M059J (cell line): ENCODE measurements at places on chromosomes 2 and 18. TPM values are rescaled to one million over a fixed set of nuclear protein-coding genes. Genes with fewer than 3 reads are reported as not detected.

The TTC32 gene
- 2.4 and 7.4 TPM in 2 replicates for total RNA-seq

The TRIB2 gene
- total RNA-seq: 22.3 and 25.2 TPM in 2 replicates

The FEV gene
- not detected in 2 replicates for total RNA-seq

DNA sequence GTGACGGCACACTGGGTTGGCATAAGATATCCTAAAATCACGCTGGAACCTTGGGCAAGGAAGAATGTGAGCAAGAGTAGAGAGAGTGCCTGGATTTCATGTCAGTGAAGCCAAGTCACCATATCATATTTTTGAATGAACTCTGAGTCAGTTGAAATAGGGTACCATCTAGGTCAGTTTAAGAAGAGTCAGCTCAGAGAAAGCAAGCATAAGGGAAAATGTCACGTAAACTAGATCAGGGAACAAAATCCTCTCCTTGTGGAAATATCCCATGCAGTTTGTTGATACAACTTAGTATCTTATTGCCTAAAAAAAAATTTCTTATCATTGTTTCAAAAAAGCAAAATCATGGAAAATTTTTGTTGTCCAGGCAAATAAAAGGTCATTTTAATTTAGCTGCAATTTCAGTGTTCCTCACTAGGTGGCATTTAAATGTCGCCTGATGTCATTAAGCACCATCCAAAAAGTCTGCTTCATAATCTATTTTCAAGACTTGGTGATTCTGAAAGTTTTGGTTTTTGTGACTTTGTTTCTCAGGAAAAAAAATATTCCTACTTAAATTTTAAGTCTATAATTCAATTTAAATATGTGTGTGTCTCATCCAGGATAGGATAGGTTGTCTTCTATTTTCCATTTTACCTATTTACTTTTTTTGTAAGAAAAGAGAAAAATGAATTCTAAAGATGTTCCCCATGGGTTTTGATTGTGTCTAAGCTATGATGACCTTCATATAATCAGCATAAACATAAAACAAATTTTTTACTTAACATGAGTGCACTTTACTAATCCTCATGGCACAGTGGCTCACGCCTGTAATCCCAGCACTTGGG lies 19.6 kb downstream of the RSAD2 start:
- DNase-seq: peak; percentile 44

GRCh38 chr2:169438466-169439072 lies 40.7 kb upstream of the BBS5 start:
- DNase-seq: no peak

- DNase-seq: no peak
Measured at GRCh38 chr2:180145163-180145562, 138.1 kb upstream of the CWC22 start.

DNA sequence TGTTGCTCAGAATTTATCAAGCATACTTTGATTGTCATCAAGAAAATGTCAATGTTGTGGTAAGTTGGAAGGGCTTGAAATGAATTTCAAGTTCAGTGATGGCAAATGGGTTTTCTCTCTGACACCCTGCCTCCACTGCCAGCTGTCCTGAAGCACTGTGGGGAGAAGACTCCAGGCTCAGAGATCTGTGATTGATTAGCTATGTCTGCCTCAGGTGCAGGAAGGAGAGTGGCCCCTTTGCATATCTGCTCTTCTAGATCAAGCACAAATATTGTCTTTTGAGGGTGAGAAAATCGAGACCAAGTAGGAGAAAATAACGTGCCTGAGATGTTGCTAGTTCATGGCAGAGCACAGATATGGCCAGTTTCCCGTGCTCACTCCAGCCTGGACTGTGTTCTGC lies 178.8 kb upstream of the GLI2 start:
- no peak for DNase-seq

DNA sequence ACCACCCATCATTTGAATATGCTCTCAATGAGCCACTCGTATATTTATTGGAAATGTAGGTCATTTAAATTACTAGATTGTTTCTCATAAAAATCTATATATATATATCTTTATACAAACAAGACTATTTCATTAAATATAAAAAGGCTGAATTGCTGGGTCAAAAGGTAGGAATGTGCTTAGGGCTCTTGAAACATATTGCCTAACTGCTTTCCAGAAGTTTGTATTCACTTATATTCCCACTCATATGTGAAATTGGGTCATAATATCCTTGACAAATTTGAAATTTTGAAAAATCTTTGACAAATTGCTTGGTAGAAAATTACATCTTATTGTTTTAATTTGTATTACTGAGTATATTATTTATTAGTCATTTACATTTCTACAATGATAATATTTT lies 999.8 kb upstream of the CDH2 start:
- no peak for DNase-seq

GRCh38 chr18:79556829-79557585 lies 122.6 kb upstream of the CTDP1 start:
- DNase-seq: no peak

DNA sequence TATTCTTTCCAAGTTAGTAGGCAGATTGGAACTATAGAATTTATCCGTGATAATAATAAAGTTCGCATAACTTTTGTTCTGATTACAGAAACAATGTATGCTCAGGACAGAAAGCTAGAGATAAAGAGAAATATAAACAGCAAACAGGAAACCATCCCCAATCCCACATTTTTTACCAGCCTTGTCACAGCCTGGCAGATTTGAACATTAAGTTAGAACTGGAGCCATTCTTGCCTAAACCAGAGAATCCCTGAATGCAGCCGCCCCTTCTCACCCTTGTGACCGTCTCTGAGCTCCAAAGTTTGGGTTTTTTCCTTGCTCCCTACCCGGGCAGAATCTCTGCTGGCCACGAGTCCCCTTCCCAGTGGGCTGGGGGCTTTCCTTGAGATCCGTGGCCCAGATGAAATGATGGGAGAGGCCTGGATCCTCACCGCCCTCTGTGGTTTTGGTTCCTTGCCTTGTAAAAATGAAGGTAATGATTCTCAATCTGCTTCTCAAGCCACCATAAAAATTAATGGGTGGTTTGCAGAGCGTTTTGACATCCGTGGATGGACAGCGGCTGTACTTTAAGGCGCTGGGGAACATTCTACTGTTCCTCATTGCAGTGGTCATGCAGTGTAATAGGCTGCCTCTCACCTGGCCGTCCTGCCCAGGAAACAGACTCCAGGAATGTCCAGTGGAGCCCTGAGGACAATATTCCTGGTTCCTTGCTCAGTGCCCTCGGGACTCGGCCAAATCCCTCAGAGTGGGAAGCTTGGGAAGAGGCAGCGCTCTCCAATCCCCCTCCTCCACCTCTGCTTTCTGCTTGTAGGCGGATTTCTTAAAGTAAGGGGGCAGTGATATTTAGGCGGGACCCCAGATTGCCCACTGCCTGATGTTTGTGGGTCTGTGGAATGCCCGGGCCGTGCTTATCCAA lies 1.6 kb downstream of the SH3BP4 start:
- peak; percentile 63 for DNase-seq

DNA sequence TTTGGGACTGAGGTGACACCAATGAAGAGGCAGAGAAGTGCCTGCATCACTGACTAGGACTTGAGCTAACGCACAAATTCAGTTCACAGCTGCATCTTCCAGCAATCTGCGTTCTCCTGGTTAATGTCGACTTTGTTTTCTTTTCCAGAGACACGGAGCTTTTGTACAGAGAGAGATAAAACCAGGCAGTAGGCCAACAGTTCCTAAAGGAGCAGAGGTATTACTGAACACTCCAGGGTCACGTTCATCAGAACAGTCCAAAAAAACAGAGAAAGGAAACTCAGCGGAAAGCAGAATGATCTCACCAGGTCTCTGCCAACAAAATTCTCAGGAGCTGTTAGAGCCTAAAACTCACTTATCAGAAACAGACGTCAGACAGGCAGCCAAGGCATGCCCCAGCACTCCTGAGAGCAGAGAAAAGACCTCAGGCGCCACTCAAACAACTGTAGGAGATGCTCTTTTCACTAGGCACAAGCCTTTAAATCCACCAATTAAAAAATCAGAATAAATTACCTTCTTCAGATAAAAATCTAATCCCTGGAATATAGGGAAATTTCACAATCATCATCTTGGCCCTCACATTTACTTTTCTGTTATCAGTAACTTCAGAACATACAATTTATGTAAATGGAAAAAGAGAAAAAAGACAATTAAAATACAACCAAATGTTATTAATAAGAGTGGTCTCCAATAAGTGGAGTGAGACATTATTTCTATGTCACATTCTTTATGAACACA lies 95.9 kb upstream of the SPTBN1 start:
- peak; percentile 55 for DNase-seq

DNA sequence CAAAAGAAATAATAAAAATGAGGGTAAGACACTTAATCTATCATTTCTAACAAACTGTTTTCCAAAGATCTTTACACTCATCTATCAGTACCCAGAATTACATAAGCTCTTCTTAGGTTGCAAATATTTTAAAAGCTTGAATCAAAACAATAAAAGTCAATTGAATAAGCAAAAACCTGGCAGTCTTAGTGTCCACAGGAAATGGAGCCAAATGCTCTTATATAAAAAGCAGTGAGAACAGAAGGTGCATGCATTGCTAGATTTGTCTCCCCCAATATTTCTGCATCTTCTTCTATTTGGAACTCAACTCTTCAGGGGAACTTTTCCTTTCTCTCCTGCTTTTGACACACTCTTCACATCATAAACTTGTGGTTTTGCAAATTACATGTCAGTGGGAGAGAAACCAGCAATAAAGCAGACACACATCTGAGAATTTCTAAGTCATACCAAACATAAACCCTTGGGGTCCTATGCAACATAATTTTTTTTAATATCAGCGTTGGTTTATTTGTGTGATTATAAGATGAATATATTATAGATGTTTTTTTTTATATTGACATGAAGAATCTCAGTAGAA lies 343.9 kb upstream of the ACVR2A start:
- no peak for DNase-seq
